ENCODE measurements at places on chromosomes 5 and 9.

DNA sequence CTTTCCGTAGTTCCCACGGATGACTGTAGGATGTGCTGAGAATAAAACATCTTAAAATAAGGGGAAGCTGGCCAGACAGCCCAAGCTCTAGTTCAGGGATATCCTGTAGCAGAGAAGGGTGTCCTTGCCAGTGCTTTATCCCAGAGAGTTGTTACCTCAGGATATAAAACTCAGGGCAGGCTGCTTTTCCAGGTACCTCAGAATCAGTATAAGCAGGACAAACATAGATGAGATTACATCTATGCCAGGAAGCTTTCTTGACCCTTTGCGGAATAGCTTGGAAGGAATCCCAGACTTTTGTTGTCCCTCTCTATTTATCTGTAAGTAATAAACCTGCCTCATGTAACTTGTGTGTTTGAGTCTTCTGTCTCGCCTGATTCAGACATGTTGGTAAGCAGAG is 565.7 kb downstream of the PRDM9 start:
- DNase-seq: no peak

- DNase-seq: no peak
Measured at GRCh38 chr9:5994493-5994892, 20.9 kb downstream of the RANBP6 start.

GRCh38 chr5:151072630-151073025 is 8.2 kb downstream of the TNIP1 start:
- peak; percentile 88 for DNase-seq

DNA sequence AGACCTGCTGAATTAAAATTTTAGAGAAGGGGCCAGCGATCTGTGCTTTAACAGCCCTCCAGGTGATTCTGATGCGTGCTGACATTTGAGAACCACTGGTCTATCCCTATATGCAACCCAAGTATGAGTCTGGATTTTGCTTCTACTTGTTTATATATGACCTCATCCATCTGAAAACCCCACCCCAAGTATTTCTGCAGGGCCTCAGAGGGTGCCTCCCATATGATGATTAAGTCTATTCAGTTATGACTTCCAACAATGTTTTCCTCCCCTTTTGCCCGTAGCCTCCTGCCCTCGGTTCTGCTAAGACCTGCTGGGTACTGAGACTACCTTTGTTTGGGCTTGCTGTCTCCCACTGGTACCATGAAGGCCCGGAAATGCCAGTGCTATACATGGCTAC is 376.0 kb upstream of the SMARCA2 start:
- DNase-seq: no peak

DNA sequence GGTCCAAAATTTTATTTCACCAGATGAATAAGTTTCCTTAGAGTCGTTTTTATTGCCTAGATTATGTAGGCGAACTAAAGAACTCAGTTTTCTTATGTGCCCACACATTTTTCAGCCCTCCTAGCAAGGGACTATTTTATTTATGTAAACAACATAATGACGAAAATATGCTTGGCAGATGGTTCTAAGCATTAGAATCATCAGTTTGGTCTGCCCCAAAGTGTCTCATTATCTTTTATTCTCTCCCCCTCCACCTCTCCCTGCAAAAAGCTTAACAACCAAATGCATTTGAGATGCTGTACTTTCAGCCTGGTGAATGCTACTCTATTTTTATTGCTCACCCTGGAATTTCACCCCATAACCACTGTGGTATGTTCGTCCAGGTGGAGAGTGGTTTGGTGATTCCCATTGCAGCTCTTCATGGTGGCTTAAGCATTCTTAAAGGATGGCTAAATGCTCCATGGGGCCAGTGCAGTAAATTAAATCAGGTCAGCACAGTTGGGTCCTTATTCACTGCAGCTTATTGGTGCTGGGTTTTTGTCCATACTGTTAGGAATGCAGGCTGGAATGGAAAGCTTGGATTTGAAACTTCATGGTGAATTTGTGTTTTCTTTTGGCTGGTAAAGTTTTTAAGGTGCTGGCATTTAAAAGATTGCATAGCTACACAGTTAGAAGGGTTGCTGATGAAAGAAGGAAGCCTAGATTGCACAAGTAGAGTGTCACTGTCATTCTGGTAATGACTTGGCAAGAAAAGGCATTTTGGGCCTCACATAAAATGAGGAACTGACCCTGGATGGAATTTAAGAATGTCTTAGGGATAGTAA is 39.2 kb downstream of the TLE4 start:
- DNase-seq: peak; percentile 86

DNA sequence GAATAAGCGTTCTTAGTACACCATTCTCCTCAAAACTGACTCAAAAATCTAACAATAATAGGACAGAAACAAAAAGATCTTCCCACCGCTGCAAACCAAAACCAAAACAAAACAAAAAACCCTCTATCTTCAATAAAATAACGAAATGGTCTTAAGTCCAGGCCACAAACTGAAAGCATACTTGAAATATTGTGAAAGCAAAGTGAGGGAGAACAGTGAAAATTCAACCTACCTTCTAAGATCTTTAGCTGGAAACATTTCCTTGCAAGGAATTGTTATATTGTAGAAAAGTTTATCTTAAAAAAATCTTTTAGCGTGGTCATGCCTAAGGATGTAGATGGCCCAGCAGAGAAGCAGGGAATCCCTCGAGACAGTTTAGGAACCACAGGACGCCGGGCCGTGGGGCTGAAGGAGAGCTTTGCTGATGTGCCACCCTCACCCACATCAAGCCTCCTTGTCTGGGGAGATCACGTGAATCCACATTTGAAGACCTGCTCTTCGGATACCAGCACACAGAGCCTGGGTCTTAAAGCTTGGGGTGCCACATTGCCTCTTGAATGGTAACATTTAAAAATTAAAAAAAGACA is 27.8 kb upstream of the LVRN start:
- no peak for DNase-seq

- DNase-seq: no peak
Measured at GRCh38 chr5:148951612-148952011, 111.2 kb downstream of the SH3TC2 start.

DNA sequence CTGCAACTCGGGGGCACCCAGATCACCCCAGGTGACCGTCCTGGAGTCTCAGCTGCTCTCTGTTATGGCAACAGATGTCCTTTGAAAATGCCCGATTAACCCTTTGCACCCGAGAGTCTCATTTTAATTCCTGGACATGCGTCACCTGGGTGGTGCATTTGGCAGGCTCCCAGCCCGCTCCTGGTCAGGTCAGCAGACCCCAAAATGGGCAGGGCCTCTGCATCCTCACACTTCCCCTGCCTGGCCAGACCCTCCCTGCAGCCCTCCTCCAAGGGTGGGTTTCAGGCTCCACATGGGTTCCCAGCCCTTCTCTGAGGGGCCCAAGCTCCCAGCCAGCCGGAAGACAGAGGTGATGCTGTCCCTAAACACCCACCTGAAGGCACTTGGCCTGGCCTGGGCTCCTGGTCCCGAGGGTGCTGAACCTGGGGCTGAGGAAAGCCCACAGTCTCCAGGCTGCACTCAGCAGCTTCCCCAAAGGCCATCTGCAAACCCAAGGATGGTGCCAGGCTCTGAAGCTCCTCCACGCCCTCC is 69.4 kb downstream of the PSMB7 start:
- no peak for DNase-seq
